ENCODE measurements at places on chromosomes 7 and 10.
A peak's percentile ranks its signal among the peaks of the same experiment; 100 is the strongest.

- no peak for DNase-seq
These were observed 1066.7 kb downstream of the GRM8 start for GRCh38 chr7:126185959-126186580.

GRCh38 chr10:33776419-33777070 is 442.1 kb upstream of the NRP1 start:
- no peak for DNase-seq

DNA sequence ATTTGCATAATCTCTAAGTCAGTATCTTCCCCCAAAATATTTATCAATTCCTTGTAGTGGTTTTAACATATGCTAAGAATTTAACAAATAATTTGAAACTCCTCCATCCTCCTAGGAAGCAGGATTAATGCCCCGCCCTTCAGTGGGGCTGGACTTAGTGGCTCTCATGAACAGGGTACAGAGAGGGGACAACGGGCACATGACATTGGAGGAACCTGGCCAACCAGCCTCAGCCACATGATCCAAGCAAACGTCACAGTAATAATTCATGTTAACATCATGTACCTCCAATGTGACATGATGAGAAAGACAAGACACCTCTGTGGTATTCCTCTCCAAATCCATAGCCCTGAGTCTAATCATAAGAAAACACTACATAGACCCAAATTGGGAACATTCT is 50.5 kb downstream of the NUDCD3 start:
- DNase-seq: no peak

- no peak for DNase-seq
These were observed 4.7 kb downstream of the ACBD7 start for GRCh38 chr10:15083674-15084501.

DNA sequence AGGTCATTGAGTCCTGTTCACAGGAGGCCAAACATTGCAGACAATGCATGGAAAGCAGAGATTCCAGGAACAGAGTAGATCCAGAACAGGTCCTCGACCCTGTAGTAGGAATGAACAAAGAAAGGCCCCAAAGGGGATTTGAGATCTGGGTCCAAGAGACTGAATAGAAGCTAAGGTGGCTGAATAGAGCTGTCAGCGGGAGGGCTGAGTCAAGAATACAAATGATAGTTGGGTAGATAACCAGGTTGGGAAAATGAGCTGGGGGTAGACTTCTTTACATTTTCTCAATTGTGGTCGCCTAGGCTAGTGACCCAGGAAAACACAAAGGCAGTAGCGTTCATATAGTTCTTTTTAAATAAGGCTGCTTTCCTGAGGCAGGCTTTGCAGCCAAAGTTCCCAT is 103.4 kb upstream of the ELMO1 start:
- DNase-seq: no peak

- DNase-seq: no peak
These were observed 3.3 kb downstream of the EPHA1 start for GRCh38 chr7:143405173-143406001.

DNA sequence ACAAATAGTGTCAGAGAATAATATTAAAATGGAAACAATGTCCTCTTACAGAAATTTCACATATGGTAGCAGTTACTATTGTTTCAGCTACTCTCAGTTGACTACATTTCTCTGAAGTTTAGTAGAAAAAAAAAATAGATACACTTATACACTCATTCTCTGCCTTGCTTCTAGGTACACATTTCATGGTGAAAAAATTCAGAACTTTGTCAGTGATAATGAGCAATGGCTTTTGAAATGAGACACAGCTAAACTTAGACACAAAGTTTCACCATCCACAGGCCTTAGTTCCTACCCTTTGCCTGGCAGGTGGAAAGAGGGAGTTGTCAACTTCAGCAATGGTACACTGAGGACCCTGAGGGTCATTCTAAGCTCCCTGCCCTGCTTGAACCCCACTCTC is 69.2 kb downstream of the CPVL start:
- no peak for DNase-seq

DNA sequence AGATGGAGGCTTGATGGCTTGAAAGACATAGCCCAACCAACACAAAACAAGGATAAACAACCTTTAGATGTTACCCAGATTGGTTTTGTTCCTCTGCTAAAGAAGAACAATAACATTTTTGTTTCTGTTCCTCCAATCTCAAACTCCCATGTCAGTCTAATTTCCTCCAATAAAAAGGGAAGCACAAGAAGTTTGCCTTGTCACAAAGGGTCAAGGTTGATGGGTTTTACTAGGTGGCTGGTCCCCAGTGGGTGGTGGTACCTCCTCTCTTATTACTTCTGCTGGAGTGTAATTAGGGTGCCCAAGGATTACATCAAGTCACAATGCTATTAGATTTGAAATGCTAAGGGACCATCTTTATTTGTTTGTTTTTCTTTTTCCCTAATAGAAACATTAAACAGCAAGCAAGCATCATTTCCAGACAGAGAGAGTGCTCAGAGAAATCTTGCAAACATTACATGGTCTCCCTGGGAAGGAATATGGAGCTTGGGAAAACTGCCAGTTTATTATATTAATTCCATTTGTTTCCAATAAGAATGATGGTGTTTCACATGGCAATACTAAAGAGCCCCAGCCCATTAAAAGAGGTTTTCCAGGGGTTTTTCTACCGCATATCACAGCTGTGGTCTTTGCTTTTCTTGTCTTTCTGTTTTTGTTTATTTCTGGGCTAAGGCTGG is 78.3 kb upstream of the AOAH start:
- no peak for DNase-seq

DNA sequence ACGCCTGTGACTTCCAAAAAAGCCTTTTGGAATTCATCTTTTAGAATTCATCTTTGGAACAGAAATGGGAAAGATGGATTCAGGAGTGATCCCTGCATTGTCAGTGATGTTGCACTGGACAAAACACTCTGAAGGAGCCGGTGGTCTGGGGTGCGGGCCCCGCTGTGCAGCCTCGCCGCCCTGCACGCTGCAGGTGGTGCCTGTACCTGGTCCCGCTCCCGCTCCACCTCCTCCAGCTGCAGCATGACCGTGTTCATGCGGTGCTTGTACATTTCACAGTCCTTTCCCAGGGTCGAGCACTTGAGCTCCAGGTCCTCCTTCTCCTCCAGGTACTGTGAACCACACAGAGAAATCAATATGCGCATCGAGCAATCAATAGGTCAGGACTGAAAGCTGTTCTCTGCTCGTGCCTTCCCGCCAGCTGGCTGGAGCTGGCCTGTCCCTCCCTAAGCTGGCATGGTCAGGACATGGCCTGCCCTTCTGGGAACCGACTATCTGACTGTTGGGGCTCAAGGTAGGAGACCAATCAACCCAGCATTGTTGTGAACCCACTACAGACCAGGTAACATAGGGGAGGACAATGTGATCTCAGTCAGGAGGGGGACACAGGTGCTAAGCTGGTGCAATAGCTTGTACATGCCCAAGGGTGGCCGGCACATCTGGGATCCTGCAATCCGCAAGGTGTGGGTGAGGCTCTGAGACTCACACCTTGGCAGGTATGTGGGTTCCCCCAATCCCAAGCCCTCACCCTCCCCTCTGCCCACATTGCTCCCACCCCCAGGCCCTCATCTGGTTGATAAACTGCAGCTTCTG is 93.8 kb upstream of the GNA12 start:
- no peak for DNase-seq

- peak; percentile 93 for DNase-seq
These were observed 824 bp downstream of the IFRD1 start for GRCh38 chr7:112450807-112451761.

DNA sequence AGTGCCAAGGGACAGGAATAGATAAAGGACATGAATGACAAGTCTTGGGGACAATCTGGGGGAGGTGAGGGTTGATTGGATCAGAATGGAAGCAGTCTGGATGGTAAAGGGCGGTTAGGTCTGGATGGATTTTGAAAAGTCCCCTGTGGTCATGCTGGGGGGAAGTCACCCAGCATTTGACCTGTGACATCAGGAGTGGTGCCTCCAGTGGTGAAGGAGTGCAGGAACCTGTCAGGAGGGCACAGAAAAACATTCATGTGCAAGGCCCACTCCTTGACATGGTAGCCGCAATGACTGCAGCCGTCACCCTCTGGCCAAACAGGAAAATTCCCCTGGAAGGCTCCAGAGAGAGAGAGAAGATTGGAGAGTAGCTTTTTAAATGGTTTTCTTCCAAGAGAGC is 304.8 kb downstream of the GFRA1 start:
- no peak for DNase-seq

DNA sequence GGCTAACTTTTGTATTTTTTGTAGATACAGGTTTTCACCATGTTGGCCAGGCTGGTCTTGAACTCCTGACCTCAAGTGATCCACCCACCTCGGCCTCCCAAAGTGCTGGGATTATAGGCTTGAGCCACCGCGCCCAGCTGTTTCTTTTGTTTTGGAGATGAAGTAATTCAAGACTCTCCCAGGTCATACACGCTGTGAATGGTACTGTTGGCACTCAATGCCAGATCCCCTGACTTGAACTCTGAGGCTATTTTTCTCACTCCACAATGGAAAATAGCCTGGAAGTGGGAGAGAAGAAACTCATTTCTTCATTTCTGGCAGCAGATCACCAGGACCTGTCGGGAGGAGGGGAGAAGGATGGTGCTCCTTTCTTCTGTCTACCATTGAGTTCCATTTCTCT is 32.4 kb downstream of the BLVRA start:
- no peak for DNase-seq

DNA sequence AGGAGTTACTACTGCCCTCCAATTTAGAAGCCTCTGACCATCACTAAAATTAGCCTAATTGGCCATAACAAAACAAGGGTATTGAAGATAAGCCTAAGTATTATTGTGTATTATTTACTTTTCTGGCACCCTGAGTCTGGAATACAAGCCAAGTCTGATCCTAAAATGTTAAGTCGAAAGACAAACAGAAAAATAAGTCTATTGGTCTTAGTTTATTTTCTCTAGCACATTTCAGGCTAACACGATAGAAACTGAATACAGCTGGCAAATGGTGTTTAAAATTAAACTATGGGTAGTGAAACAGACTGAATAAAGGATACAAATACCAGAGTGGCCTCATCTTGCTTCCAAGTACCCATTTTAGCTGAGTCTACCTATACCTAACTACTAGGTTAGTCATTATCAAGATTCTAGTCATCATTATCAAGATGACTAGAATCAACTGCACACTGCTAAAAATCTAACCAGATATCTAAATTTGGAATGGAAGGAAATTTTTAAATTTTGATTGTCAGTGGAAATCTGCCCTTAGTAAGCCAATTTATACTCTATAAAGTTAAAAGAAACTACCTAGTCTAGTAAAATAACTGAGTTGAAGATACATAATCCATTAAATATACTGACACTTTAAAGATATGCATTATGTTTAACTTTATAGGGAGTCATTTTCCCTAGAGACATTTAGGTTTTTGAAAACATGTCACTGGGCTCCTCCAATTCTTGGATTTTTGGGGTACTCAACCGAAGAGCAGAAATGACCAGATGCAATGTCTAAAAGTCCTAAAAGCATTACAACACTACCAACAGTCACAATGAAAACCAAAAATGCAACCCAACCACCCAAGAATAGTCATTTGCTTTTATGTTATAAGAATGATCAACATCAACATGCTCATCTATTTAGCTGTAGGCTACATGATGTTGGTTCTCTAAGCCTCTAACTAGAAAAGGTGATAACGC is 80.9 kb downstream of the NT5C2 start:
- no peak for DNase-seq

- no peak for DNase-seq
These were observed 60.8 kb upstream of the MEOX2 start for GRCh38 chr7:15747301-15747700.

GRCh38 chr10:104483582-104483981 is 129.9 kb downstream of the CFAP58 start:
- DNase-seq: no peak

GRCh38 chr10:114556236-114557122 is 101.6 kb downstream of the ABLIM1 start:
- DNase-seq: no peak

DNA sequence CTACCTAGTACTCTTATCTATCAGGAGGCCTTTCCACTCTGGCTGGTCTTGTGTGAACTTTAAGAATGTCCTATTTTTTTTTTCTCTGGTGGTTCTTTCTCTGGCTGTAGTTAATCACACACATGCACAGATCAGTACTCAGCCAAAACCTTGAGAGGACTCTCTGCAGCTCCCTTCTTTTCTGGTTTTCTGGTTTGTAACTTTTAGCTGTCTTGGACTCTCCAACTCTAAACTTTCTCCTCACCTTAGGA is 54.9 kb upstream of the HELLS start:
- DNase-seq: no peak

DNA sequence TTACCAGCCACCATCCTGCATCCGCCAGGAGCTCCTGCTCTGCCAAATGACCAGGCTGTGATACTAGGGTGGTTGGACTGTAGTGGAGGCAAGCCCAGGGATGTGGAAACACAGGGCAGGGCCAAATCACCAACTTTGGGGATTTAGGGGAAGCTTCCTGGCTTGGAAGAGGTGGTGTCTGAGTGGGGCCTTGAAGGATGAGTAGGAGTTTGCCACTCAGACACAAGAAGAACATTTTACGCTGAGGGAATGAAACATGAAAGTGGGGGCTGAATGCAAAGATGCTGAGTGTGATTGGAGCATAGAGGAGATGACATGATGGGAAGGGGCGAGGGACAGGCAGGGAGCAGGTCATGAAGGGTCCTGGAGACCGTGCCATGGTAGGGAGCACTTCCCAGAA is 329.5 kb downstream of the RPS24 start:
- DNase-seq: no peak

- no peak for DNase-seq
These were observed 190.0 kb downstream of the FAM107B start for GRCh38 chr10:14584661-14585060.

DNA sequence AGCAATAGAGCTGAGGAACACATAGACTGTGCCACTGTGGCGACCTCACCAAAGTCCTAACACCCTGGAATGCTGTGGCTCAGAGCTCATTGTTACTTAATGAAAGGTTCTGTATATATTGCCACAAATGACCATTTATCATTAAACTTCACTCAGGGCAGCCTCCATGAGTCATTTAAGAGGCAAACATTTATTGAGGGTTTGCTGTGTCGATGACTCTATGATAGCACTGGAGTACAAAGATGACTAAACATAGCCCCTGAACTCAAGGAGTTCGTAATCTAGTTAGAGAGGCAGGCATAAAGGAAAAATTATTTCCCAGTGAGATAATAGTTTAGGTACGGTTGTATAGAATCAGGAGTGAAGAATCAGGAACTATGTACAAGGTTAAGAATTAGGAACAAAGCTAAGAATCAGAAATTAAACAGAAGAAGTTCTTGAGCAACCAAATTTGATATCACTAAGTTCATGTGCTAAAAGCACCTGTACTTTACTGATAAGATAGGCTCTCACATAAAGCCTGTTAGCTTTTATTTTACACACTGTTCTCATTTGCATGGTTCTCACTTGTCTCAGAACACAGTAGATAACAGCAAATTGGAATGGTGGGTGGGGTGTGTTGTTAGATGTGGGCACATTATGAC is 7.9 kb downstream of the ENTPD7 start:
- no peak for DNase-seq

Data from LoVo (cell line).